MG63 (cell line): ENCODE measurements at places on chromosomes 1 and 21. TPM values are rescaled to one million over a fixed set of nuclear protein-coding genes. Genes with fewer than 3 reads are reported as not detected.

- DNase-seq = no peak
Measured at GRCh38 chr1:197620714-197621163, 154.5 kb downstream of the DENND1B start.

DNA sequence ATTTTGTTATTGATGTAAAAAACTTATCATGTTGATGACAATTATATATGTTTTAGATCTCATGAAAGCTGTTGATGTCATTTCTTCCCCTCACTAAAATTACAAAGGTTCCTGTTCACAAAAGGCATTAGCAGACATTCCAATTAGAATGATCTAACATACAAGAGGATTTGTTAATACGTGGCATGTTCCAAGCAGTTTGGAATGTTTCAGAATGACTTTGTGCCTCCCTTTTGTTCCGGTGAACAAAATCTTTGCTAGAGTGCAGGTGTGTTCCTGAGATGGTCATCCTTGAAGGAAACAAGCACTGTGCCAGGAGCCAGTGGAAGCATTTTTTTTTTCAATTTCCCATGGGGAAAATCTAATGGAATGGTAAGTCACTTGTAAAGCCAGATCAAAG, 108.0 kb upstream of the KCTD3 start:
- DNase-seq = no peak

DNA sequence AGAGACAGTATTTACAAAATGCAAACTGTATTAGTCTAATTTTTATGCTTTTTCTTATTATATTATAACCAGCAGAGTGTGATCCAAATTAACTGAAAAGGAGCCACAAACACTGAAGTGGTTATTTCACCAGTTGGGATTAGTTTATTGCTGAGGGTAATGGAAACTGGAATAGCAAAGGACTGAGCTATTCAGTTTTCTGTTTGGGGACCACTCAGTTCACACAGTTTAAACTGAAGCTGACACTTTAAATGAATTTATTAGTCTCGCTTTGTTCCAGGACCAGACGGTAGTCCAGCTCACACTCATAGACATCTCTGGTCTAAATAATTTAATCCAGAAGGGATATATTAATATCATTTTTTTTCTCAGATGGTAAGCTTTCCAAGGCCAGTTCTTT, 410.7 kb downstream of the LTN1 start:
- DNase-seq = no peak

DNA sequence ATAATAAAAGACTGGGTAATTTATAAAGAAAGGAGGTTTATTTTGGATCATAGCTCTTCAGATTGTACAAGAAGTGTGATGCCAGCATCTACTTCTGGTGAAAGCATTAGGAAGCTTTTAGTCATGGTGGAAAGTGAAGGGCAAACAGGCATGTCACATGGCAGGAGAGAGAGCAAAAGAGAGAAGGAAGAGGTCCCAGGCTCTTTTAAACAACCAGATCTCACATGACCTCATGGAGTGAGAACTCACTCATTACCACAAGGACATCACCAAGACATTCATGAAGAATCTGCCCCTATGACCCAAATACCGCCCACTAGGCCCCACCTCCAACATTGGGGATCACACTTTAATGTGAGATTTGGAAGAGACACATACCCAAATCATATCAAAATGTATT, 10.0 kb downstream of the RPTN start:
- DNase-seq = no peak

DNA sequence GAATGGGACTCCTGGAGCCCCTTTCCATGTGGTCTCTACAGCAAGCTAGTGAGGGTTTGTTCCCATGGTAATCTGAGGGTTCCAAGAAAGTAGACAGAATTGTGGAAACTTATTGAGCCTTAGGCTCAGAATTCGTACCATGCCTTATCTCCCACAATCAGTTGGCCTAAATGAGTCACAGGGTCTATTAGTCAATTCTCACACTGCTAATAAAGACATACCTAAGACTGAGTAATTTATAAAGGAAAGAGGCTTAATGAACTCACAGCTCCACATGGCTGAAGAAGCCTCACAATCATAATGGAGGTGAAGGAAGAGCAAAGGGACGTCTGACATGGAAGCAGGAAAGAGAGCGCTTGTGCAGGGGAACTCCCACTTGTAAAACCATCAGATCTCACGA, 106.6 kb upstream of the CXADR start:
- no peak for DNase-seq

DNA sequence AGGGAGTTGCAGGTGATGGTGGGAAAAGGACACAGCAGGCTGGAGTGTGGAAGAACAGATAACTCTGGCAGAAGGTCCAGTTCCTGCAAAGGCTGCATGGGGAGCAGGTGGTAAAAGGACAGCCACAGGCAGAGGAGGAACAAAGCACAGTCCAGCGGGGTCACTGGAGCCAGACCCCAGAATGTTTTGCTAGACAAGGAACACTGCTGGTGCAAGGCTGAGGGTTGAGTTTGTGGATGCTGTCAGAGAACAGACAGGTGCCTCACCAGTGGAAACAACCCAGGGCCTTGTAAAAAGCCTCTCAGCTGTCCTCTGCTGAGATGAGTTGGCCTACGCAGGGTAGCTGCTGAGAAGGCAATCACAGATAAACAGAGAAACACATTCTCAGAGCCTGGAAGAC, 101.7 kb downstream of the SSBP3 start:
- DNase-seq = no peak

GRCh38 chr1:44926311-44926781, 60.0 kb downstream of the EIF2B3 start:
- peak; percentile 32 for DNase-seq

GRCh38 chr21:45283035-45283610, 4.6 kb downstream of the POFUT2 start:
- no peak for DNase-seq

GRCh38 chr1:78619803-78620579, at the start of gene IFI44L:
TSS of gene IFI44L (plus strand) at chr1:78620448. CDS start at chr1:78627916, 7,468 bp downstream.
- peak; percentile 31 for DNase-seq

DNA sequence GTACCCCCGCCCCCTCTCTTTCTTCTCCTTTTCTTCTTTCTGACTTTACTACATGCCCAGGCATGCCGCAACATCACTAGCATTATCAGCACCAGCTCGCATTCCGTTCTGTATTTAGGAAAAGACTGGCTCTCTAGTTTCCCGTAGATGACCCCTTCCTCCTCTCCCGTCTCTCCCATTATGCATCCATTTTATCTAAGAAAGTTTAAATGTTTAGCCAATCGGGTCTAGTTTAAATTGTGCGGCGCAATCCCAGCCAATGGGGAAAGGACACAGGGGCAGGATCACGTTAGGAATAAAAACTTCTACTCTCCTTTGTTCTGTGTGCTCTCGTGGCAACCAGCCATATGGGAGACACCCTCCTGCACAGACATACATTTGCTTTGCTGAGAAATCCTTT, 2.3 kb upstream of the KRTAP10-7 start:
- DNase-seq = no peak

Gene SPAG17
- total RNA-seq = 0.25 TPM in 1 of 2 replicates, not detected in the other

Gene LCE3B
- not detected in 2 replicates for total RNA-seq

Gene SLC19A1
- total RNA-seq = 25.5 and 26.7 TPM in 2 replicates

Gene PSMB4
- 609 and 703 TPM in 2 replicates for total RNA-seq

Gene KCNJ15
- not detected in 2 replicates for total RNA-seq
